Ovary (tissue), 10 donors: ENCODE measurements at places on chromosomes 7 and 10.

GRCh38 chr10:103822107-103822716 is 33.2 kb downstream of the SH3PXD2A start:
- H3K27ac ChIP-seq: no peak overlapping the region
- H3K36me3 ChIP-seq: no peaks in the 10 kb centered on the region
- no peak for DNase-seq
- H3K4me3 ChIP-seq: no peak overlapping the region
- peaks cover 22% of the 10 kb centered on the region for H3K4me1 ChIP-seq

- DNase-seq: no peak
- H3K27me3 ChIP-seq: no peaks in the 10 kb centered on the region
- no peaks in the 10 kb centered on the region for H3K36me3 ChIP-seq
- H3K4me3 ChIP-seq: no peak overlapping the region
- H3K4me1 ChIP-seq: no peaks in the 10 kb centered on the region
- H3K27ac ChIP-seq: no peak overlapping the region
Observed at GRCh38 chr7:41847606-41848005, 144.7 kb upstream of the INHBA start.

DNA sequence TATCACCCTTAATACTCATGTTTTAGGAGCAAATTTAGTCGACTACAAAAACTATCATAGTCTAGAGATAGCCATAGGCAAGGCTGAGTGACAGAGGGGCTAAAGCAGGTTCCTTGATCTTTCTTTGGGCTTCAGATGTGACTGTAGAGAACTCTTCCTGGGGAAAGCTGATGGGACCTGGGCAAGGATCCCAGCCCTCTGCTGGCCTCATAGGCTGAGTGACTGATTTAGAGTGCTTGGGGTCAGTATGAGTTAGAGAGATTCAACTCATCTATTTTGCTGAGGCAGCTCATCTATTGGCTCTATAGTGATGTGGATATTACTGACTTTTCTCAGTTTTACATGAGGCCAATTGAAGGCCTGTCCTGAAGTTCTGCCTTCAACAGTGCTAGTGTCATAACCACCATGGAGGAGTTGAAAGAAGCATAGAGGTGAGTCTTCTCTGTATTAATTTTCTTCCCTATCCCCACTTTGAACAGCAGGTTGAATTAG is 81.6 kb downstream of the SAMD9 start:
- no peak overlapping the region for H3K4me3 ChIP-seq
- H3K36me3 ChIP-seq: no peaks in the 10 kb centered on the region
- DNase-seq: no peak
- no peaks in the 10 kb centered on the region for H3K4me1 ChIP-seq
- no peaks in the 10 kb centered on the region for H3K27me3 ChIP-seq
- H3K27ac ChIP-seq: no peak overlapping the region

DNA sequence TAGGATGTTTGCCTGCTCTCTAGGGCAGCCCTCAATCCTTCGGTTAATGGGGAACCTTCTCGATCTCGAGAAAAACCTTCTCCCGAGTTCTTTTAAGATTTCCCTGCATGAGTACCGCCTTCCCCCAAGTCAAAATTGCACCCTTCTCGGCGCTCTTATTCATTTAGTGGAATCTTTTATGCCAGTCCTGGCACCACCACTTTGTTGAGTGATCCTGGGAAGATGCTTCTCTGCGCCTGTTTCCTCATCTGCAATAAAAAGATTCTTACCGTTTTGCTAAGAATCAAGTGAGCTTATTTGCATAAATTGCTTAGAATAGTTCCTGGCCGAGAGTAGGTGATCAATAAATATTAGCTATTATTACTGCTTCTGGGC is 697 bp downstream of the ARPC1A start:
- DNase-seq: no peak
- peak overlapping the region; percentile 93 for H3K4me3 ChIP-seq
- H3K4me1 ChIP-seq: peaks cover 7% of the 10 kb centered on the region
- H3K36me3 ChIP-seq: no peaks in the 10 kb centered on the region
- H3K27ac ChIP-seq: no peak overlapping the region

DNA sequence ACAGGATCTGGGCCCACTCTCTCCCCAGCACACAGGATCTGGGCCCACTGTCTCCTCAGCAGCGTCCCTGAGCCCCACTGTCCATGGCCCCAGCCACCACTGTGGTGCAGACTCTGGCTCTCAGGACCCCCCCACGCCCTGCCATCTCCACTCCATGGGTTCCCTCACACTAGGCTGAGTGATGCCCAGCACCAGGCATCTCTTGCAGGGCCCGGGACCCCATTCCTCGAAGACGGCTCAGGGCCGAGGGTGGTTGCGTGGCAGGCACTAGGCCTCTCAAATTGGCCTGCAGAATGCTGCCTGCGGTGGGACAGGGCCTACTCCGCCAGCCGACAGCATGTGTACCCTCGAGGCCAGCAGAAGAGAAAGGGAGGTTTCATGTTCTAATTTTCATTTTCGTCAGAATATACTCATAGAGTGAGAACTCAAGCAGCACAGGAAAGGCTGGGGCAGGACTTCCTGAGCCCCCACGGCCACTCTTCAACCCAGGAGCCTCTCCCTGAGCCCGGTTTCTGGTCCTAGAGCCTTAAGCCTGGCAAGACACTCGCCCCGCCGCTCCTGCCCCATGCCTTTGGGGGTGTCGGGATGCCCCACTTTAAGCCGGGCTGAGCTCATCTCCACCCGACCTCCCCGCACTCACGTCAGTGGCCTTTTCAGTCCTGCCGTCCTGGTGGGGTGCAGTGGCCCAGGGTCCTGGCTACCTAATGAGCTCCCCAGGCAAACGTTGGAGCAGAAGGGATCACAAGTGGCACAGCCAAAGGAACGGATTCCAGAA is 44.0 kb downstream of the PWWP2B start:
- no peak for DNase-seq
- no peaks in the 10 kb centered on the region for H3K27me3 ChIP-seq
- H3K4me3 ChIP-seq: no peak overlapping the region
- H3K36me3 ChIP-seq: no peaks in the 10 kb centered on the region

GRCh38 chr10:96814264-96814663 is 17.8 kb upstream of the LCOR start:
- no peaks in the 10 kb centered on the region for H3K27me3 ChIP-seq
- no peaks in the 10 kb centered on the region for H3K4me1 ChIP-seq
- H3K4me3 ChIP-seq: no peak overlapping the region
- no peak for DNase-seq

- no peak overlapping the region for H3K27ac ChIP-seq
- H3K27me3 ChIP-seq: no peaks in the 10 kb centered on the region
- no peaks in the 10 kb centered on the region for H3K4me1 ChIP-seq
- no peak overlapping the region for H3K4me3 ChIP-seq
Observed at GRCh38 chr7:18292584-18292983, 203.0 kb upstream of the HDAC9 start.

- H3K4me1 ChIP-seq: no peaks in the 10 kb centered on the region
- no peak overlapping the region for H3K4me3 ChIP-seq
- H3K36me3 ChIP-seq: no peaks in the 10 kb centered on the region
Observed at GRCh38 chr7:83696101-83696500, 47.2 kb upstream of the SEMA3E start.
